ENCODE measurements at places on chromosomes 7 and 10.
A peak's percentile ranks its signal among the peaks of the same experiment; 100 is the strongest.

GRCh38 chr7:90604383-90604782, 8.3 kb downstream of the CDK14 start:
- DNase-seq = no peak

GRCh38 chr7:142797391-142798377, 26.9 kb downstream of the PRSS2 start:
- no peak for DNase-seq

DNA sequence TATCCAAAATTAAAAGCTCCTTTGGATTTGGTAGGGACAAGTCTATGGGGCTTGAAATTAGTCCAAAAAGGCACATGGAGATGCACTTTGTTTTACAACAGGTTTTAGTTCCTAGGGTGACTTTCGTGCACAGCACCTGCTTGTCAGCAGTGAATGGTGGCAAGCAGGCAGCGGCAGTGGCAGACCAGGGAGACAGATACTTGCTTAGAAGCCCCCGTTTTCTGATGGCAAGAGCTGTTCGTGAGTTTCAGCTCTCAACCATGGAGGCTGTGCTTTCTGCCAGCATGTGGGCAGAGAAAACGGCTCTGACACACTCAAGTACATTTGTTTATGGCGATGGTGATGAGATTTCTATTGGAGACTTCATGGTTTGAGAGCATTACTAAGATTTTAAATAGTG, 61.7 kb upstream of the SHH start:
- no peak for DNase-seq

- DNase-seq = no peak
Measured at GRCh38 chr7:132518102-132518838, 58.0 kb downstream of the PLXNA4 start.

- no peak for DNase-seq
Measured at GRCh38 chr10:75619635-75620034, 188.2 kb downstream of the LRMDA start.

GRCh38 chr7:46990761-46991160, 591.1 kb downstream of the TNS3 start:
- DNase-seq = no peak

GRCh38 chr10:84194424-84195043, at the start of gene CDHR1:
Gene CDHR1, plus strand, starts transcription at chr10:84194537. Its CDS starts 224 bp downstream, at chr10:84194761.
- peak; percentile 37 for DNase-seq

DNA sequence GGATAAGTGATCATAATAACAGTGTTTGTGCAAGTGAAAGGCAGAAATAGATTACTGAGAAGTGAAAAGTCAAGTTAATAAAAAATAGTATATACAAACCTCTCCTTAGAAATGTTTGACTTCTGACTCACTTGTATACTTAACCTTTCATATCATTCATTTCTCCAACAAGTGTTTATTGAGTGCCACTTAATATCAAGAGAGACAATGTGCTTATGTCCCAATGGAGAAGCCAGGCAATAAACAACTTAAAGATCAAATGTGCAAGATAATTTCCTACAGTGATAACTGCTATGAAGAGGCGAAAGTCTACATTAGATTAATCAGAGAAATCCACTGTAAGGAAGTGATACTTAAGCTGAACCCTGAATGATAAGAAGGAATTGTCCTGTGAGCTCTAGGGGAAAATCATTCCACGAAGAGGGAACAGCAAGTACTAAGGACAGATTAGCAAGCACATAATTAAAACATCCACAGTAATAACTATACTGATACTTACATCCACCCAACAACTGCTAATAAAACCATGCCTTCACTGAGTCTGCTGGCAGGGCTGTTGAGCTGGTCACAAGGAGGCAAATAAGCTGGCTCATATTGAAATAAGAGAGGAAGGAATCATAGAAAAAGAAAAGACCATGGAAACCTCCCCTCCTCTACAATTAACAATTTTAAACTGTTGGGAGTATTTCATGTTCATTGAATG, 203.5 kb downstream of the CTNNA3 start:
- no peak for DNase-seq

GRCh38 chr10:96266118-96266770, 5.1 kb downstream of the BLNK start:
- no peak for DNase-seq

GRCh38 chr10:3046981-3047547, 20.3 kb upstream of the PFKP start:
- no peak for DNase-seq

DNA sequence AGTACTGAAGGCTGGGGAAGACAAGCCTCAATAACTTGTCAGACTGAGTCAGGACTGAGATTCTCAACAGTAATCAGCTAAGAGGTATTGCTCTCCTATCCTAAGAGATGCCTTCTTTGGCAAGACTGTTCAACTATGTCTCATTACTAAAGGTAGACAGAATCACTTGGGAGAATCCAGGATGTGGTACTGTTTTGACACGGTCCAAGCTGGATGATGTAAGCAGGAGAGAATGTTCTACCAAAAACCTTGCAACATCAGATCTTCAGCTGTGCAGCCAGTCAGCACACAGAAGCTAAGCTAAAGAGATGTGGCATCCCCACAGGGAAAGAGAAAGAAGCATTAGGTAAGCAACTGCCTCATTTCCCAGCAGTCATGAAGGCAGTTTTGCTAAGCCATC, 391.4 kb downstream of the NRG3 start:
- DNase-seq = no peak

- no peak for DNase-seq
Measured at GRCh38 chr10:101091546-101092290, 29.9 kb downstream of the KAZALD1 start.

DNA sequence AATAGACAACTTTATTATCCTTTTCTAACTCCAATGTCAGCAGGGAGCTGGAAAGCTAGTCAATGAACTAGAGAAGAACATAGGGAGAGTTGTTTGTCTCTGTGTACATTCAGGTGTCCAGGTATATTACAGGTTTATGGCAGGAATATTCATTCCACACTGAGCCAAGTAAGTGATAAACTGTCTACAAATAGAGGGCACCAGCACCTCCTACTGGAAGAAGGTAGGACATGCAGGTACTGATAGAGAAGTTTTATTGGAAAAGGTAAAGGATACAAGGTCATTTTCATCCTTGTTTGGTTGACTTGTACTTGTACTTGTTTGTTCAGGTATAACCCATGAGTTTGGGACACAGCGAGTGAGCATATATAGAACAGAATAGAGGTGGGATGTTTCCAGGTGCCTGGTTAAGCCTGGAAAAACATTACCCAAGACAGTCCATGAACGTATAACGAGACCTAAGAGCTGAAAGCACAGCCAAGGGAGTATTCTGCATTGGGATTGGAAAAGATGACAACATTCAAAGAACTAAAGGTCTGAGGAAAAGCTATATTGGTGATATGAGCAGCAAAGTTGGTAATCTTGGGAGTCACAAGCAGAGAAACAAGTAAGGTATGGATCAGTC, 61.4 kb upstream of the PPP1R3C start:
- DNase-seq = no peak

- DNase-seq = no peak
Measured at GRCh38 chr7:39221901-39222300, 244.2 kb downstream of the POU6F2 start.

DNA sequence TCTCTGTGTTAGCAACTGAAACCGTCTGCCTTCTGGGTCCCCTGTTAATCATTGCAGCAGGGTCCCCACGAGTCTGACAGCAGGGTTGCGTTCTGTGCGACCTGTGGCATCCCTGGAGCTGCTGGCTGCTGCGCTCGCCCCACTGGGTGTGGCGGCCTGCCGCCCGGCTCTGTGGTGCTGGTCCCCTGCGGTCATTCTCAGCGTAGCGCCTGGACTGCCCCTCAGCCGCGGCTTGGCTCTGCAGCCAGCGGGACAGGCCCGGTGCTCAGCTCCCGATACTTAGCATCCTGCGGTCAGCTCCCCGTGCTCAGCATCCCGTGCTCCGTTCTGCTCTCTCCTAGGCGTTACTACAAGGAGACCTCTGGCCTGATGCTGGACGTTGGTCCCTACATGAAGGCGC, 35.0 kb downstream of the LHPP start:
- no peak for DNase-seq

DNA sequence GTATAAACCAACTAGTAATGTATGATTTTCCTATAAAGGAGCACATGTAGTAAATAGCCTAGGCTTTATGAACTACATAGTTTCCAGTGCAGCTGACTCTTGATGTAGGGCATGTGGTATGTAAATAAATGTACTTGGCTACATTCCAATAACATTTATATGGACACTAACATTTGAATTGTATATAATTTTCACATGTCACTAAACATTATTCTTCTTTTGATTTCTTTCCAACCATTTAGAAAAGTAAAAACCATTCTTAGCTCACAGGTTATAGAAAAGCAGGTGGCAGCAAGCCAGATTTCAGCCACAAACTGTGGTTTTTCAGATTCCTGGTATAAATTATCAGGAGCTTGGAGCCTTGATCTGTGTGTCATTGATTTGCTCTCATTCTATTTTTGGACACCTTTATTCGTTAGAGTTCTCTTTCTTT, 1182.0 kb downstream of the CNTNAP2 start:
- no peak for DNase-seq

DNA sequence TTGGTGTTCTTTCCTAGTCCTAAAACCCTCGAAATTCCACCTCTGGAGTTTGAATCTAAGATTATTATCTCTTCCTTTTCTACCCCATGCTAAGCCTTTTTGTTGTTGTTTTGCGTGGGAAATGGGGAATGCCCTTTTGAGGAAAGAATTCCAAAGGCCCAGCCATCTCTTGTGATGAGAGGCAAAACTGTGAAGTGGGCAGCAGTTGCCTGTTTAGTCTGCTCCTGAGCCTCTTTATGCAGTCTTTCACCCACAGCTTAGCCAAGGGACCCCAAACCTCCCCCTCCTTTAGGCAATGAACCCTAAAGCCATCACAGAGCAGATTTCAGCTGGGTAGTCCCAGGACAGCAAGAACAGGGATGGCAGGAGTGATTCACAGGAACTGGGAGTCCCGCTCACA, 95.5 kb downstream of the DNMBP start:
- no peak for DNase-seq

- DNase-seq = no peak
Measured at GRCh38 chr7:82726038-82726800, 282.6 kb upstream of the CACNA2D1 start.

DNA sequence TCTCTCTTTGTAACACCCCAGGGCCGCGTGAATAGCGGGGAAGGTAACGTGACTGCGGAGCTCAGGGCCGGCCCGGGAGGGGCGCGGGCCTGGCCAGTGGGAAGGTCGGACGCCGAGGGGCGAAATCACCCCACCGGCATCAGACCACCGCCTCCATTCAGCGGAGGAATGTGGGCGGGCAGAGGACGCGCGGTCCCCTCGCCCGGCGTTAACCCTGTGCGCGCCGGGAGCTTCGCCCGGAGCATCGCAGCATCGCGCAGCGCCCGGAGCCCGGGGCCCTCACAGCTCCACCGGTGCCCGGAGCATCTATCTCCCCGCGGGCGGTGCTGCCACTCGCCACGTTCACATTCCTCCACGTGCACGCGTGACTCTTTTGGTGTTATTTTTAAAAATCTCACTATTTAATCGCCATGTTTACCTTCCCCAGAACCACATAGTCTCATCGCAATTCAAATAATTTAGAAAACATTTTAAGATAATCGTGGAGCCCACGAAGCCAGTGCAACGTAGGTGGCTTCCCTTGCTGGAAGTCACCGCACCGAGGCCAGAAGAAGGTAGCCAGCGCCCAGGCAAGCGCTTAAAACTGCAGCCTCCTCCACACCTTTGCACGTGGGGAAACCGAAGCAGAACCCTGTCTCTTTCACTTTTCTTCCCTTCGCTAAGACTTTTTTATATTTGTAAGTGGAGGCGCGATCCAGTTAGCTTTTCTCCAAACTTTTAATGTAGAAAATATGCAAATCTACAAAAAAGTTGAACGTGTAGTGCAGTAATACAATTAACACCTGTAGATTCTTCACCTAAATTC, 21.8 kb downstream of the FGFBP3 start:
- DNase-seq = peak; percentile 15

- DNase-seq = no peak
Measured at GRCh38 chr7:17545348-17545747, 246.9 kb downstream of the AHR start.

- no peak for DNase-seq
Measured at GRCh38 chr10:101450277-101451080, 96.5 kb downstream of the BTRC start.

DNA sequence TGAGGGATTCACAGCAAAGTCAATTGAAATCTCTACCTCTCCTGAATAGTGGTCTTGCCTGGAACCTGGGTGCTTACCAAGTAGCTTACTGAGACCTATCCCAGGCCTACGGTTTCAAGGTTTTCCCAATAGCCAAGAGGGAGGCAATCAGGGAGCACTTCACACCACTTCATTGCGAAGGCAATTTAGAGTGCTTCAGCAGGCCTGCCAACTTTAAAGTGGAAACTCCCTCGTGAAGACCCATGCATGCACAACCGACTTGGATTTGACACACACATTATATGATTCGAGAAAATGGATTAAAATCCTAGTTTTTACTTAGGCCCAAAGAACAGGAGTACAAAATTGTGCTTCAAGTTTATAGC, 51.5 kb upstream of the NOBOX start:
- no peak for DNase-seq

DNA sequence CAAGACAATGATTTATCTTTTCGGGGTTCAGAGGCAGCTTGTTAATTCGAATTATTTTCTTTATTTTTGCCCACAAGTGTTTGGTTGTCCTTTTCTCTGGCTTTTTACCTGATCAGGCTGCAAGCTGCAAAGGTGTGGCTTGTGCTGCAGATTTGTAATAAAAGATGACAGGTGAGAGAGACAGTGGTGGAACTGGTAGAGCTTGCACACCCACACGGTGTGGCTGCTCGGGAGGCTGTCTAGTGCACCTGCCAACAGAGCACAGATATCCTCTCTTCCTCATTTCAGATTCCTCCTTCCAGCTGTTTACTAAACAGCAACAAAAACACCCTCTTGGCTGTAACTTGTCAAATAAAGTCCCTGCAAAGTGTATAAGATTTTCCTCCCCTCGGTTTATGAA, 9.2 kb downstream of the GJD4 start:
- no peak for DNase-seq

GRCh38 chr10:6579183-6579903, 733 bp downstream of the PRKCQ start:
- DNase-seq = no peak

Data from stimulated activated CD4-positive, alpha-beta T cell treated with anti-CD3 and anti-CD28 coated beads, Interleukin-4, amount 100 ng/mL, for 4 hours (primary cell).